Kidney (tissue), 22 donors: ENCODE measurements at places on chromosomes 2 and 18. TPM values are rescaled to one million over a fixed set of nuclear protein-coding genes. Genes with fewer than 3 reads are reported as not detected.
A peak's percentile ranks its signal among the peaks of the same experiment; 100 is the strongest.

DNA sequence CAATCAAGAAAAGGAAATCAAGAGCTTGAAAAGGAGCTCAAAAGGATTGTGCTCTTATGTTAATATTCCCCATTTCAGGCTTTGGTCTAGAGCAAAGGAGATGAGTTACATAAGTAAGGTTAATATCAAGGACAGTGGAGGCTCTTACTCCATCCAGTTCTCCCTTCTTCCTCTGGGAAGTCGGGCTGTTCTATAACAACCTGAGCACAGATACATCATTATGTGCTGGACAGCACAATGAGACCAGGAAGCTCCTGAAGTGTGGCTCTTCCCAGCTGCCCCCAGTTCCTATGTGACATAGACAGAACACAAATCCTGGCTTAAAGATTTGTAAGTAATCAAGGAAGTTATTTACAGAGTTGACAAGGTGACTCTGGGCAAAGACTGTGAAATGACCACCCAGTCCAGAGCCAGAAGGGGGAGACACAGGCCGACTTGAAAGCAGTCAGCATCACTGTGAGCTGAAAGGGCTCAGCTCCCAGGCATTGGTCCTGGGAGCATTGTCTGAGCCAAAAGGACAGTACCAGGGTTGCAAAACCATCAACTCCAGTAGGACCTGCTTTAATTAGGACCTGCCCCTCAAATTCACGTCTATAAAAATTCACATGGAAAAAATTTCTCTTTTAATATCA, 917.6 kb upstream of the ACVR2A start:
- no peaks in the 10 kb centered on the region for H3K4me1 ChIP-seq
- no peaks in the 10 kb centered on the region for H3K36me3 ChIP-seq
- no peaks in the 10 kb centered on the region for H3K27me3 ChIP-seq
- DNase-seq = peak; percentile 72
- H3K27ac ChIP-seq = no peak overlapping the region

DNA sequence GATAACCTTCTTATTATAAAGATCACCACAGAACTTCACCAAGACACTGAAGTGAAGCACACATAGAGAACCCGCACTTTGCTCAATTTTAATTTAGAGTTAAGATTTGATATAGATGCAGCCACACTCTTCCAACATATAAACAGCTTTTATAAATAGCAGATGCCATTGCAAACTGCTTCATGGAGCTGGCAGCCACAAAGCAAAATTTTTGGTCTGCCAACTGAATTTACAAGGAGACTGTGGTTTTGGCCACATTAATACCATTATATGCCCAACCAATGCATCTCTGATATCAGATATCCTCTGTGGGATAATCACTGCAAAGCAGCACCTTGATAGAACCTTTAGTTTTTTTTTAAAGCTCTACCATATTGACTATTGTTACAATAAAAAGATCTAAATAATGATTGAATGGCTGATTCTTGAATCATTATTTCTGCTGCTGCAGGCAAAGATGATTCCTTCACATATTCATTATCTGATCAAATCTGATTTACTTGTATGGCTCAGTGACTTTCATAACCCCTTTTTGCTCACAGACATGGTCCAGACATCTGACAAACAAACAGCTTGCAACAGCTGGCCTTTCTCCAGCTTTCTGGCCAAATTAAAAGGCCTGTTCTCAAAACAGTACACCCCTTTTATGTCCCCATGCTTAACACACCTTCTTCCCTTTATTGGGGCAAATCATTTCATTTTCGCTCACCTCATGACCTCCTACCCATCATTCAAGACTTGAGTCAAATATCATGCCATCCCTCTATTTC, 88.4 kb downstream of the METTL4 start:
- H3K36me3 ChIP-seq = no peaks in the 10 kb centered on the region
- H3K4me3 ChIP-seq = no peak overlapping the region
- H3K4me1 ChIP-seq = no peaks in the 10 kb centered on the region

GRCh38 chr2:9508931-9509330, 34.6 kb downstream of the IAH1 start:
- H3K4me3 ChIP-seq = no peak overlapping the region
- no peaks in the 10 kb centered on the region for H3K27me3 ChIP-seq
- H3K27ac ChIP-seq = no peak overlapping the region

GRCh38 chr2:7452110-7452876, 535.1 kb downstream of the RNF144A start:
- H3K4me3 ChIP-seq = no peak overlapping the region
- H3K27ac ChIP-seq = no peak overlapping the region
- DNase-seq = no peak
- no peaks in the 10 kb centered on the region for H3K36me3 ChIP-seq
- no peaks in the 10 kb centered on the region for H3K4me1 ChIP-seq

GRCh38 chr2:3805201-3805939, 102.0 kb downstream of the DCDC2C start:
- DNase-seq = peak; percentile 38
- H3K4me1 ChIP-seq = no peaks in the 10 kb centered on the region
- no peak overlapping the region for H3K4me3 ChIP-seq
- no peaks in the 10 kb centered on the region for H3K36me3 ChIP-seq
- H3K27me3 ChIP-seq = no peaks in the 10 kb centered on the region

DNA sequence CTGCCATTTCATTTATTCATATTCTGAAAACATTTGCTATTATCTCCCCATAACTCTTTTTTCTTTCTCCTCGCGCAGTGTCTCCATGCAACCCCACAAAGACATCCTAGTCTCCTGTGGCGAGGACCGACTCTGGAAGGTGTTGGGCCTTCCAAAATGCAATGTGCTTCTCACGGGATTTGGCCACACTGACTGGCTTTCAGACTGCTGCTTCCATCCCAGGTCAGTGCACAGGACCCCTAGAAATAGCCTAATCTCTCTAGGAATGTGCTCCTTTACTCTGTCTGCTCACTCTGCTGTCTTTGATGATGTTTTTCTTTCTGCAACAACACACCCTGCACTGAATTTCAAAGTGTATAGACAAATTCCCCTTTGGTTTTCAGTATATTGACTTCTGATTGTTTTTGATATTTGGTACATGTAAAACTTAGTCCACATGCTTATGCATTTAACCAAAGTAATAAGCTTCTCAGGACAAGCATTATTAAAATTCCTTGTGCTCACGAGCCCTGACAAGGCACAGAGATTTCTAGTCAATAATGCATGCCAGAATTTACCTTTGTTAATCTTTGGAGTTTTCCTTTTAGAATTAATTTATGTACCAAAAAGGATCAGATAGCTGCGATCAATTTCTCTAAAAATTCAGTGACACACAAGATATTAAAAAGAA, 548.3 kb upstream of the VWC2L start:
- no peak for DNase-seq
- no peaks in the 10 kb centered on the region for H3K36me3 ChIP-seq
- peaks cover 5% of the 10 kb centered on the region for H3K4me1 ChIP-seq
- no peaks in the 10 kb centered on the region for H3K27me3 ChIP-seq
- peak overlapping the region; percentile 13 for H3K27ac ChIP-seq

- DNase-seq = no peak
- no peaks in the 10 kb centered on the region for H3K4me1 ChIP-seq
- H3K27me3 ChIP-seq = no peaks in the 10 kb centered on the region
- no peak overlapping the region for H3K4me3 ChIP-seq
Measured at GRCh38 chr2:125644257-125644656, 1011.7 kb upstream of the GYPC start.

DNA sequence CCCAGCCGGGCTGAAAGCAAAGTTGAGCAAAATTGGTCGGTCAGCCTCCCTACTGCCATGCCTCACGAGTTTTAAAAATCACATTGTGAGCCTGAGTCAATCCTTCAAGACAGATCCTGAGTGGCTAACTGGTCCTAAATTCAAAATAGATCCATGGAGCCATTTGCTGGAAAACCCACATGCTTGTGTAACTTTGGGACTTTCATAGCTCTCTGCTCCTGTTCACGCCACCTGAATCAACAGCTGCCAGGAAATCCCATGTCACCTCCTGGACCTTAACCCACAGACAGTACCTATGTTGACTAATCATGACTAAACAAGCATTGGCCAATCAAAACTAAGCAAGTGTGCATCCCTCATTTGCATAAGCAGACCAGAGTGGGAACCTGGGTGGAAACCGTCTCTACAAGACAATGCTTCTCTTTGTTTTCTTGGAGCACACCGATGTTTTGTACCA, 42.8 kb upstream of the LDLRAD4 start:
- H3K27ac ChIP-seq = no peak overlapping the region
- no peak overlapping the region for H3K4me3 ChIP-seq
- no peaks in the 10 kb centered on the region for H3K36me3 ChIP-seq
- no peaks in the 10 kb centered on the region for H3K27me3 ChIP-seq
- DNase-seq = no peak

GRCh38 chr2:207617011-207617671, 8.1 kb downstream of the METTL21A start:
- peak overlapping the region; percentile 53 for H3K27ac ChIP-seq
- H3K4me1 ChIP-seq = no peaks in the 10 kb centered on the region
- DNase-seq = no peak
- no peaks in the 10 kb centered on the region for H3K27me3 ChIP-seq
- H3K4me3 ChIP-seq = no peak overlapping the region

GRCh38 chr2:130845505-130846085, 8.9 kb downstream of the ARHGEF4 start:
- no peaks in the 10 kb centered on the region for H3K36me3 ChIP-seq
- H3K27ac ChIP-seq = no peak overlapping the region

DNA sequence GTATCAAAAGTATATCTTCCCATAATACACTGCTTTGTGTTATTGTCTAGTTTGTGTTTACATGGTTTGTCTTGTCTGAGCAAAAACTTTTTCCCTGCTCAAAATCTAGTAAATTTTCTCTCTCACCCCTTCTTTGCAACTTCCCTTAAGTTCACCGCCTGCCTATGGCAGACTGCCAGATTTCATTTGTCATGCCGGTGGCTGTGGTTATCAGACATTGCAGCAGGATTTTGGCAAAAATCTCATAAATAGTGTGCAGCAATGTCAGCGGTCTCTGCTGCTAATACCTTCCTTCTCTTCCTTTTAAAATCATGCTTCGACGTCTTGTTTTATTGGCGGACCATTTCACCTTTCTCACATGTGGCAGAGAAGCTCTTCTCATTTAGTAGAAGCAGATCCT, 45.6 kb upstream of the TMEM178A start:
- no peaks in the 10 kb centered on the region for H3K4me1 ChIP-seq
- H3K27ac ChIP-seq = no peak overlapping the region
- H3K27me3 ChIP-seq = no peaks in the 10 kb centered on the region
- DNase-seq = peak; percentile 38
- no peaks in the 10 kb centered on the region for H3K36me3 ChIP-seq
- H3K4me3 ChIP-seq = no peak overlapping the region

- no peak for DNase-seq
- H3K27ac ChIP-seq = peak overlapping the region; percentile 86
- peaks cover 12% of the 10 kb centered on the region for H3K4me1 ChIP-seq
Measured at GRCh38 chr2:10087360-10087759, 7.1 kb upstream of the CYS1 start.

EFHD1 gene
- 129 TPM for total RNA-seq

TBR1 gene
- total RNA-seq = not detected

MC4R gene
- 0.19 TPM for total RNA-seq

ABCG5 gene
- not detected for total RNA-seq

CIB4 gene
- not detected for total RNA-seq

IL1R2 gene
- total RNA-seq = 20.0 TPM

ABCA12 gene
- 3.0 TPM for total RNA-seq

UGT1A7 gene
- 0.35 TPM for total RNA-seq
